NCI-H524 treated with DMSO at 0.1 percent for 48 hours (cell line): ENCODE measurements at places on chromosomes 7 and 10.

GRCh38 chr10:21518149-21518640, 7.3 kb downstream of the SKIDA1 start:
- peak; percentile 30 for DNase-seq

GRCh38 chr7:112449353-112449752, 907 bp upstream of the IFRD1 start:
- DNase-seq = no peak

DNA sequence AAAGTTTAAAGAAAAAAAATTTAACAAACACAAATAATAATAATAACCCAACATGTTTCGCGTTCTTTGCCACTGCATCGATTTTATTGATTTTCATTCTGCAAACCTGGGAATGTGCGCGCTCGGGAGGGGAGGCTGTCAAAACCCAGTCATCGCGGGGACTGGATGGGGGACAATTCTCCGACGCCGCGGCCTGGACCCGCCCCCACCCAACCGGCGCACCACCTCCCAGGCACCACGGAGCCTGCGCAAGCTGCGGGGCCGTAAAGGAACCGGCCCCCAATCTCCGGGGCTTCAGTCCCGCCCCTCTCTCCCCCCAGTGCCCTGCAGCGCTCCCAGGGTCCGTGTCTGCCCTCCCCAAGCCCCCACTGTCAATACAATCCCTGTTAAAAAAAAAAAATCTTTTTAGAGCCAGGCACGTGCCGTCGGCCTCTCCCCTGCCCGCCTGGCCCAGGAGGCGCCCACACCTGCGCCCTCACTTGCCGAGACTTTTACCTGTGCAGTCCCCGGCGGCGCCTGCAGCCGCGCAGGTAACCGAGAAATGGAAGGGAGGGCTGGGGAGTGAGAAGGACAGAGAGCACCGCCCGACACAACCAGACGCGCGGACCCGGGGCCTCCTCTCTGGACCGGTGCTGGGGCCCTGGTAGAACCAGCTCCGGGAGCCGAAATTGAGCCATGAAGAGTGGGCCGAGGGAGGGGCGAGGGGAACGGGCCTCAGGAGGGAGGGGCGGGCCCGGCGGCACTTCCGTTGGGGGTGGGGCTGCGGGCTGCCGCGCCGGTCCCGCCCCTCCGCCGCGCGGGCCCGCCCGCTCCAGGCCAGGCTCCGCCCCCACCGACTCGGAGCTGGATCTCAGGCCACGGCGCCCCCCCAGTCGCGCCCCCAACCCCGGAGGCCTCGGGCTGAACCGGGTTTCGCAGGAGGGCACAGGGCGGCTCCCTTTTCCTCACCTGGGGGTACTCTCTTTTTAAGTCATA, 7.6 kb upstream of the ZNF503 start:
- no peak for DNase-seq

DNA sequence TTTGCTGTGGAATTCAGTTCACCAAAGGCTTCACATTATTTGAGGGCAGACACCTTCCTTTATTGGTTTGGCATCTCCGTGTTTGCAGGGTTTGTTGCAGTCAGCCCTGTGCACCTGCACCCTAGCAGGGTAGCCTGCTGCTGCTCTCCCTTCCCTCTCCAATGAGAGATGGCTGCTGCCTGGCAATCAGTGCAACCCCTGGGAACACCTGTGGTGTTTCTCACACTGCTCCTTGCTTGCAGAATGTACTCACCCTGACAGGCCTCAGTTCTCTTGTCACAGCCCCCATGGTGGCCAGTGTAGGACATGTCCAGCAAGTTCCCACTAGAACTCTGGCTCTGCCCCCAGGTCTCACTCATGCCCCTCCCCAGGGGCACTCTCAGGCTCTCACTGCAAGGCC, 12.1 kb upstream of the PPIA start:
- DNase-seq = no peak

DNA sequence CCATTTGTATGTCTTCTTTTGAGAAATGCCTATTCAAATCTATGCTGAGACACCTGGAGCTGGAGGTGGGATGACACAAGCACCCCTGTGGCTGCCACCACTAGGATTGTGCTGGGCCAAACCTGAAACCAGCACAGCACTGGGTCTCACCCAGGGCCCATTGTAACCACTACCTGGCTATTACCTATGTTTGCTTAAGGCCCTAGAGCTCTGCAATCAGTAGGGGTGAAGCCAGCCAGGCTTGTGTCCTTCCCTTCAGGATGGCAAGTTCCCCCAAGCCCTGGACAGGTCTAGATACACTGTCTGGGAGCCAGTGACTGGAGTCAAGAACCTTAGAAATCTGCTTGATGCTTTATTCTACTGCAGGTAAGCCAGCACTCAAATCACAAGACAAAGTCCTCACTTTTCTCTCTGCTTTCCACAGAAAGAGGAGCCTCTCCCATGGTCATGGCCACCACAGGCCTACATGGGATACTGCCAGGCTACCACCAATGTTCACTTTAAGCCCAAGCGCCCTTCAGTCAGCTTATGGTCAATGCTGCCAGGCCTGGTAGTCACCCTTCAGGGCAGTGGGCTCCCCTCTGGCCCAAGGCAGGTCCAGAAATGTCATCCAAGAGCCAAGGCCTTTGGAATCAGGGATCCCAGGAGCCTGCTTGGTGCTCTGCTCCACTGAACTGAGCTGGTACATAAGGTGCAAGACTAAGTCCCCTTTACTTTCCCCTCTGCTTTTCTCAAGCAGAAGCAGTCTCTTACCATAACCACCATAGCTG, 105.3 kb downstream of the BMS1 start:
- DNase-seq = no peak

- no peak for DNase-seq
Observed at GRCh38 chr10:62062752-62063512, 161.4 kb downstream of the ARID5B start.

GRCh38 chr7:6274743-6275142, 2.3 kb upstream of the CYTH3 start:
- DNase-seq = no peak

GRCh38 chr7:25481891-25482290, 253.6 kb upstream of the NPVF start:
- DNase-seq = no peak

- DNase-seq = no peak
Observed at GRCh38 chr7:45031829-45032228, 31.8 kb downstream of the CCM2 start.

DNA sequence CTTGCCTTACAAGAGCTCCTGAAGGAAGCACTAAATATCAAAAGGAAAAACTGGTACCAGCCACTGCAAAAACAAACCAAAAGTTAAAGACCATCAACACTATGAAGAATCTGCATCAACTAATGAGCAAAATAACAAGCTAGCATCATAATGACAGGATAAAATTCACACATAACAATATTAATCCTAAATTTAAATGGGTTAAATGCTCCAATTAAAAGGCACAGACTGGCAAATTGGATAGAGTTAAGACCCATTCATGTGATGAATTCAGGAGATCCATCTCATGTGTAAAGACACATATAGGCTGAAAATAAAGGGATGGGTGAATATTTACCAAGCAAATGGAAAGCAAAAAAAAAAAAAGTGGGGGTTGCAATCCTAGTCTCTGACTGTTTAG, 29.6 kb downstream of the COG5 start:
- no peak for DNase-seq

GRCh38 chr10:128087146-128087883, 38.9 kb downstream of the MKI67 start:
- DNase-seq = no peak

GRCh38 chr7:159048656-159049055, 96.0 kb downstream of the VIPR2 start:
- DNase-seq = no peak

DNA sequence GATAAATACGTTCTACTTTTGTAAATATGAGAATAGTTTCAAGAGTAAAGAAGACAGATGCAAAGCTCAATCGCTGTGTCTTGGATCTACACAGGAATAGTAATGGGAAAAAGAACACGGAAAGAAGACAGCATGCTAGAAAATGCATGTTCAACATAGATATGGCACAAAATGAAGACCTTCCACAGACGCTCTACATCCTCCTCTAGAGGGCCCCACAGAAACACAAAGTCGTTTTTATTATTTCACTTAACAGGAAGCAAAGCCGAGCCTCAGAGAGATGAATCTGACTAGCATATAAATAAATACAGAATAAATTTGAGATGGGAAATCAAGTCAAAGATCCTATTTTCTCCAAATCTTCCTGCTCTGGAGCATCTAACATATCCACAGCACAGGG, 292.6 kb downstream of the PARD3 start:
- DNase-seq = no peak

- no peak for DNase-seq
Observed at GRCh38 chr7:139660317-139661042, 117.3 kb downstream of the HIPK2 start.

GRCh38 chr7:116971869-116972268, 18.6 kb downstream of the ST7 start:
- DNase-seq = no peak

GRCh38 chr10:12208460-12208859, 12.5 kb downstream of the CDC123 start:
- DNase-seq = no peak

DNA sequence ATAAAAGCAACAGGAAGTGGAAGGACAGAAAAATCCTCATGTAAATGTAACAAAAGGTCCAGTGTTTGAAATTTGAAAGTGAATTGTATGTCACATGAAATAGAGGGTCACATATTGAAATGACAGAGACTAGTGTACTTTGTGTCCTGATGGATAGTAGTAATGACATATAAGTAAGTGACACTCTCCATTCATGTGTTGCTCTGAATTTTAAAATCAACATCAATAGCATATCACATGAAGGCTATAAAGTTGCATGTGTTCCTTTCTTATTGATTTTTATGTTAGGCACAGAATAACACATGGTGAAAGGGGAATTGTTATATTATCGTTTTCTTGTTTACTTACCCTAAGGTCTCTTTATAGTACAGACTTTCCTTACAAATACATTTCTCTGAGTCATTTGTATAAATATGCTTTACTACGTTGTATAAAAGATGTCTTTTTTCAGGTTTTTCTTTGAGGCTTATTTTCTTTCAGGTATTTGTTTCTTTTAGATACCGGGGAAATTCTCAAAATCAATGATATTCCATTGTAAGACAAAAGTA, 104.6 kb upstream of the CACNA2D1 start:
- DNase-seq = no peak

DNA sequence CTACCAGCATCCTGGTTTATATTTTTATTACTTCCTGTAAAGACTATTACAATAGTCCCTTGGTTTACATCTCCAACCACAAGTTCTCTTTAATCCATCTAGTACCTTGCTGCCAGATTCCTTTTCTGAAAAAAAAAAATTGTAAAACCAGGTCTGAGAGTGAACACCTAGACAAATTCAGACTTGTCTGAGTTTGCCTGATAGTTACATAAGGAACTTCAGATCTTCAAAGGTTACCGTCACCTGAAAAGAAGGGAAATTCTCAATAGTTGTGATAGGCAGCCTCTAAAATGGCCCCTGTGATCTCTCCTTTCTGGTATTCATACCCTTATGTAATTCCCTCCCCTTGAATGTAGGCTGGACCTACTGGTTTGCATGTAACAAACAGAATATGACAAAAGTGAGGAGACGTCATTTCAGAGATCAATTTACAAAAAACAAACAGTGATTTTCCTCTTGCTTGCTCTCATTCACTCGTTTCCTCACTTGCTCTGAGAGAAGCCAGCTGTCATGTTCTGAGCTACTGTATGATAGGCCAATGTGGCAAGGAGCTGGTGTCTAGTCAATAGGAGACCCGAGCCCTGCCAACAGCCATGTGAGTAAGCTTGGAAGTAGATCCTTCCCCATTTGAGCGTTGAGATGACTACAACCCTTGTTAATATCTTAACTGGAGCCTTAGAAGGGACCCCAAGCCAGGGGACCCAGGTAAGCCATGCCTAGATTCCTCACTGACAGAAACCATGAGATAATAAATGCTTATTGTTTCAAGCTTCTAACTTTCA, 110.9 kb upstream of the LSM8 start:
- no peak for DNase-seq

GRCh38 chr10:17061418-17061817, 68.2 kb downstream of the CUBN start:
- no peak for DNase-seq

DNA sequence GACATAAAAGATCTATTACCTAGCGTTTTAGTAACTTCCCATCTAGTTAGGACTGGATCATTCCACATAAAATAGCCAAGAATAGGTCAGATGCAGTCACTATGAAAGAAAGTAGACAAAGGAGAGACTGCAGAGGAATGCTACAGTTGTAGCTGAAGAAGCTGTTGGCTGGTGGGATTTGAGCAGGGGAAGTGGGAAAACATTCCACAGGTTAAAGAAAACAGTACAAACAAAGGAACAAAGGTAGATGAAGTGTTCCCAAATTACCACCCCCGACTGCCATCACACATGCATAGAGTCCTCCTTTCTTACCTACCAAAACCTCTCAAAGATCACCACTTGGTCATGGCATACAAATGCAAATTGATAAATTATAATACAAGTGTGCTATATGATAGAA, 41.8 kb downstream of the DLD start:
- DNase-seq = no peak

DNA sequence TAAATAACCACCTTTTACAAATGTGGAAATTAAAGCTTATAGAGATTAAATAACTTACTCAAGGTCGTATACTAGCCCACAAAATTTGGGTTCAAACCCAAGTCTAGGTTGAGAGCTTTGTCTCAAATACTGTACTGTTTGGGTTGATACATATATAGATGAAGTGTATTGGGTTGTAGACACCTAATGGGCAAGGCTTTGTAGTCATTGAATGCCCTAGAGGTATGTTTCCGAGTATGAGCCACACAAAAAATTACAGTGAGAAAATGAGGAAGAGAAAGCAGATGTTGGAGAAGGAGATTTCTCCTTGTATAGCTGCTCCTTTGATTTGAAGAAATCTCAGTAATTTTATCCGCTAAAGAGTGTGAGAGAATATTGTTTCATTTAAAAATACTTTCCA, 60.6 kb downstream of the C1GALT1 start:
- no peak for DNase-seq

GRCh38 chr7:118330388-118330787, 105.9 kb downstream of the ANKRD7 start:
- no peak for DNase-seq

GRCh38 chr7:35968140-35968940, 167.5 kb downstream of the SEPTIN7 start:
- DNase-seq = no peak

DNA sequence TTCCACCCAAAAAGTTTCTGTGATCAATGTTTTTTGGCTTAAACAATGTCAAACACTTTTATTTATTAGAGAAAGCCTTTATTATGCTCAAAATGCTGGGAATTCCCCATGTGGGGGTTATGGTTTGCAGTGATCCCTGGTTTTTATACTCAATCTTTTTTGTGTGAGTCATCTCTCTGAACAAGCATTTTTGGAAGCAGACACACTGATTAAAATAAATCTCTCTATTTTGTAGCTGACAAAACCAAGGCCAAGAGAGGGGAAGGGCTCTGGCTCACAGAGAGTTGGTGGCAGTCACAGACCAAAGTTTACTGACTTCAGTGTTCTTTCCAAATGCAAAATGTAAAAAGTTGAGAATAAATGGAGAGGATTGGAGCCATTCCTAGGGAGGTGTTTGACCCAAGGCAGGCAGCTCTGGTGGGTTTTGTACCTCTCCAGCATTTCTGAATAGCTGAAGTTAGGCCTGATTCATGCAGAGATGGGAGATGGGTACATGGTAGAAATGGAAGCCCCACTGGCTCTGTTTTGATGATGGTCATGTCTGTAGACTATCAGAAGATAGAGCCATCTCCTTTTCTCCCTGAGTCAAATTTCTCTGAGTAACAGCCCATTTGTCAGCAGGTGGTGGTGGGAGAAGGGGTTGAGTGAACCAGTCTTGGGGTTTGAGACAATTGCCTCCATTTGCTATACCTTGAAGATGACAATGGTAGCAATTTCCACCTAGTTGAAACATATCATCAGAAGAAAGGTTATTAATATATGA, 45.4 kb upstream of the NAMPT start:
- DNase-seq = no peak
